CD4-positive, CD25-positive, alpha-beta regulatory T cell (primary cell): ENCODE measurements at places on chromosomes 1 and 21. TPM values are rescaled to one million over a fixed set of nuclear protein-coding genes. Genes with fewer than 3 reads are reported as not detected.

DNA sequence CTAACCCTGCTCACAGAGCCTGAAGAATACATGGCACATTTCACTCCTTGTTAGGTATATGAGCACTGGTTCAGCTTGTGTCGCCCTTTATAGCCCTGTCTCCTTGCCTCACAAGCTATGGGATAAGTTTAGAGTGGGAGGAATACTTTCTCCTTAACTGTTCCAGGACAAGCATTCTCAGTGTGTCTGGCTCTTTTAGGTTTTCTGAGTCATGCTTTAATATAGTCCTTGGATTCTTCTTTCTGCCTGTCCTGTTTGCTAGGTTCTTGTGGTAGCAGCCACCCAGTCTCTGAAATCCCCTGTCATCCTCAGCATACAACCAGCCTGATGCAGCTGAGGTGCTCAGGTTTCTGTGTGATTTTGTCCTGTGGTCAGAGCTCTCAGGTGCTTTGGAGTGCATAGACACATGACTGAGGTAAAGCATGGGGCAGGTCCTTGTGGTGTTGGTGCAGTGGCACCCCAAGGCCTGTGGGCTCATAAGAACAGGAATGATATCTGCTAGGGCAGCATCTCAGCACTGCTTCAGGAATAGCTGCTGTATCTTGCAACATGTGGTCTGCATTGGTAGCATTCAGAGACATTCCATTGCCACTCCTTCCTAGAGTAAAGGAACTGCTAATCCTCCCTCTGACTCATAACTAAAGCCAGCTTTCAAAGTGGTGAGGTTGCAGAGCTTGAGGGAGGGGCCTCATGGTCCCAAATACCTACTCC is 14.2 kb upstream of the CASQ2 start:
- DNase-seq = no peak
- no peak overlapping the region for H3K27ac ChIP-seq
- no peak overlapping the region for H3K4me3 ChIP-seq
- H3K36me3 ChIP-seq = no peaks in the 10 kb centered on the region
- no peaks in the 10 kb centered on the region for H3K4me1 ChIP-seq

DNA sequence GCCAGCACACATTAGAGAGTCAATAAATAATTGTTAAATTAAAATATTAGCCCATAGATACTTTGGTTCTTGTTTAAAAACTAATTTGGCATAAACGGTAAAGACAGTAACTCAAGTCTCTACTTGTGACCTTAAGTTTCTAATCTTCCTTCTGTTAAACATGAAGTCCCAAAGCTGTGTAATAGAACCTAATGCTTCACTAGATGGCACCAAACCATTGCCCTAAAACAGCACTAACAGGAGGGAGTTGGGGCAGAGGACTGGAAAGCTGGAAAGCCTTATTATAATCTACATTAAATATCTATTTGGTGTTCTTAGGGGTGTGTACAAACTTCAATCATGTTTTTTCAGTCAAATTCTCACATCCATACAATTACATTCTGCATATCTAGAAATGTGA is 176.7 kb downstream of the OLFM3 start:
- H3K27ac ChIP-seq = no peak overlapping the region
- H3K4me1 ChIP-seq = no peaks in the 10 kb centered on the region
- no peak overlapping the region for H3K4me3 ChIP-seq

DNA sequence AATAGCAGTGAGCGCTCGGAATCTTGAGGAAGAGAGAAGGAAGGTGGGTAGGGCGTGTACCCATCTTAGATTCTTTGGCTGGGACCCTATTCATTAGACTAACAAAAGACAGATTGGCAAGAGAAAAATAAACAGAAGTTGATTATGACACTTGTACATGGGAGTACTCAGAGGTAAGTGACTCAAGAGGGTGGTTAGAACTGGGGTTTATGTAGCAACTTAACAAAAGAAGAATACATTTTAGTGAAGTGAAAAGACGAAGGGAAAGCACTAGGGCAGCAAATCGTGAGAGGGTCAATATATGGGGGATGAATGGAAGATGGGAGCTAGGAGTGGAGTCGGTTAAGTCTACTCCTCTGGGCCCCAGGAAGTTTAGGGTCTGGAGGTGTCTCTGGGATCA is 25.8 kb upstream of the RCC2 start:
- H3K4me3 ChIP-seq = no peak overlapping the region
- H3K4me1 ChIP-seq = no peaks in the 10 kb centered on the region
- no peaks in the 10 kb centered on the region for H3K27me3 ChIP-seq

GRCh38 chr1:222109836-222110235 is 367.9 kb upstream of the DUSP10 start:
- H3K27me3 ChIP-seq = no peaks in the 10 kb centered on the region
- no peaks in the 10 kb centered on the region for H3K4me1 ChIP-seq
- no peak for DNase-seq
- no peak overlapping the region for H3K27ac ChIP-seq

- H3K4me1 ChIP-seq = no peaks in the 10 kb centered on the region
- no peaks in the 10 kb centered on the region for H3K36me3 ChIP-seq
- no peak overlapping the region for H3K27ac ChIP-seq
- DNase-seq = no peak
Measured at GRCh38 chr1:224894915-224895314, 34.6 kb upstream of the DNAH14 start.

DNA sequence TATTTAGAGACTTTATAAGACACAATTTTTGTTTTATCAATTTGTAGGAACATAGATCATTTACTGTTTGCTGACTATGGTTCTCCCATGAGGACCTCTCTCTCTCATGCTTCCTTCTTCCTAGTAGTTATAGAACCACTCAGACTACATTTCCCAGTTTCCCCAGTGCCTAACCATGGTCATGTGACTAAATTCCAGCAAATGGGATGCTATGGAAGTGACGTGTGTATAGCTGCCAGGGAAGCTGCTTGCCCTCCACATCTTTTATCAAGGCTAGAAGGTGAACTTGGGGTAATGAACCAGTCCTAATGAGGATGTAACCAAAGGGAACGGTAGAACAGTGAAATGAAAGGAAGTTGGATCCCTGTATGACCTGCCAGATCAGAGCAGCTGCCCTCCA is 184.0 kb downstream of the MIS18A start:
- no peak overlapping the region for H3K4me3 ChIP-seq
- H3K36me3 ChIP-seq = no peaks in the 10 kb centered on the region
- no peak overlapping the region for H3K27ac ChIP-seq
- DNase-seq = no peak
- no peaks in the 10 kb centered on the region for H3K27me3 ChIP-seq

GRCh38 chr21:36642777-36643176 is 56.1 kb upstream of the SIM2 start:
- no peak overlapping the region for H3K27ac ChIP-seq
- H3K4me3 ChIP-seq = no peak overlapping the region
- H3K4me1 ChIP-seq = no peaks in the 10 kb centered on the region
- H3K36me3 ChIP-seq = no peaks in the 10 kb centered on the region

DNA sequence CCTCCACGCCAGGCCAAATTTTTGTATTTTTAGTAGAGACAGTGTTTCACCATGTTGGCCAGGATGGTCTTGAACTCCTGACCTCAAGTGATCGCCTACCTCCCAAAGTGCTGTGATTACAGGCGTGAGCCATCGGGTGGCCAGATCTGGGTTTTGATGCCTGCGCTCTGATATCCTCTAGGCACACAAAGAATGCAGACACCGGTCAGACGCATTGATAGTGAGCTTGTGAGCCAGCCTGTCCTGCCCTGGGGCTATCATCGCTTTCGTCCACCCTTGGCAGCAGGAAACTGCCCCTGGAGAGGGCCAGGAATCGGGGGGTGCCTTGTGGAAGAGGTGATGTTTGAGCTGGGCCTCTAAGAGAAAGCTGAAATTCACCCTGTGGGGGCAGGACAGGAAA is 4.0 kb downstream of the FBLIM1 start:
- H3K4me3 ChIP-seq = no peak overlapping the region
- H3K4me1 ChIP-seq = peaks cover 8% of the 10 kb centered on the region
- no peak for DNase-seq

The VWA1 gene
- total RNA-seq = not detected

The KCNN3 gene
- 0.30 TPM for total RNA-seq

The FALEC gene
- total RNA-seq = not detected
